Activated CD4-positive, alpha-beta T cell treated with anti-CD3 and anti-CD28 coated beads for 24 hours (primary cell): ENCODE measurements at places on chromosomes 16 and 17.

DNA sequence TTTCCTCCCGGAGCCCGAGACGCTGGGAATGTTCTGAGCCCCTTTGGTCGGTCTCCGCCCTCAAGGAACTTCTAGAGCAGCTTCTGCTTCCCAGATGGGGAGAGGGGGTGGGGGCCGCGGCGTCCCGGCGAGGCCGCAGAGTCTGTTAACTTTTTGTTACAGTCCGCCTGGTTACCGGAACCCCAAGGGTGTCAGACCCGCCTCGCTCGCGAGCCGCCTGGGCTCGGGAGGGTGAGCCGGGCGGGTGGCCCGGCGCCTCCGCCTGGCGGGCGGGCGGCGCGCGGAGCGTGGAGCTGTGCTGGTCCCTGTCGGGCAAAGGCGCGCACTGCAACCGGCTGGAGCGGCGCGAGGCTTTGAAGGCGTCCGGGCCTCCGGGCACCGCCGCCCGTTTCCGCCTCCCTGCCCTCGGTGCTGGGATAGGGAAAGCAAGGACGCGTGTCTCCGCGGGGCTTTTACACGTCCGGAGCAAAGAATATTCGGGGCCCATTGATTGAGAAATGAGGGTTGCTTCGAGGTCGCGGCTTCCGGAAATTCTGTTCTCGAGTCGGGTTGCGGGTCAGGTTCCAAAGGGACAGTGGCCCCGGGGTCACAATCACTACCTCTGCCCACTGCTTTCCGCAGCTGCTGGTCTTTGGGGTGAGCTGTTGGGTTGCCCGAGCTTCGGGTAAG, 1.7 kb downstream of the HS3ST3B1 start:
- DNase-seq: peak; percentile 76

DNA sequence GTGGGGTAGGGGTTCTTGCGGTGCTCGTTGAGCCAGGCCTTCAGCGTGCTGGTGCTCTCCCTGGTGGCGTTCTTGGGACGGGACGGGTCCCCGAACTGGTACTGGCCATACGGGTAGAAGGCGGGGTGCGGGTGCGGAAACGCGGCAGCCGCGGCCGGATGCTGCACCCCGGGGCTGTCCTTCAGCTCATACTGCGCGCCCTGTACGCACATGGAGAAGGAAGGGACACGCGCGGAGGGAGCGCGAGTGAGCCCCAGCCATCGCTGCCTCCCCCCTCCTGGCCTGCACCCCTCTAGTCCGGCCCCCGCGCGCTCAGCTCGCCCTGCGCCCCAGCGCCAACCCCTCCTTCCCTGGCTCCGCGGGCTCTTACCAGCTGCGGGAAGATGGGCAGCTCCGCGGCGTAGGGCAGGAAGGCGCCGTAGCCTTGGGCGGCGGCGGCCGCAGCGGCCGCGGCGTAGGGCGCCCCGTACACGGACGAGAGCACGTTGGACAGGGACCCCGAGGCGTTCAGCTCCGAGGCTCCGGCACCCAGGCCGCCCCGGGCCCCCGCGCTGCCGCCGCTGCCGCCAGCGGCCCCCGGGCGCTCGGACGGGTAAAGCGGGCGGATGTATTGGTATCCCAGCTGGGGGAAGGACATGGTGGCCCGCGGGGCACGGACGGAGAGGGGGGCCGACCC, 1.0 kb downstream of the IRX3 start:
- no peak for DNase-seq

DNA sequence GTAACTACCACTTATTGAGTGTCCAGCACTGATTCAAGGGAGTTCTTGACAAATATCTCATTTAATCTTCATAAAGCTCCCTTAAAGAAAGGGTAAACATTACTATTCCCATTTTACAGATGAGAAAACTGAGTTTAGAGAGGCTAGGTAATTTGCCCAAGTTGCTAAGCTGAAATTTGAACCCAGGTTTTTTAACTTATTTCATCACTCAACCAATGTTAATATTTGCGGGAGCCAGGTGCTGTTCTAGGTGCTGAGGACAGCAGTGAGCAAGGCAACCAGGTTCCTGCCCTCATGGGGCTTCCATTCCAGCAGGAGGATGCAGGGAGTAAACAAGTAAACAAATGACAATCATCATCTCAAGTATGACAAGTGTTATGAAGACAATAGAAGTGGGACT, 104.0 kb upstream of the LHX1 start:
- no peak for DNase-seq

GRCh38 chr17:15351925-15352324, 10.5 kb upstream of the TEKT3 start:
- no peak for DNase-seq
